ENCODE measurements at places on chromosomes 4 and X. TPM values are rescaled to one million over a fixed set of nuclear protein-coding genes. Genes with fewer than 3 reads are reported as not detected.

- no peaks in the 10 kb centered on the region for H3K4me1 ChIP-seq
- DNase-seq: no peak
- no peak overlapping the region for H3K4me3 ChIP-seq
- peak overlapping the region; percentile 55 for H3K27ac ChIP-seq
- no peaks in the 10 kb centered on the region for H3K36me3 ChIP-seq
Measured at GRCh38 chr4:132934911-132935310, 214.2 kb upstream of the PCDH10 start.

- DNase-seq: peak; percentile 87
- no peaks in the 10 kb centered on the region for H3K36me3 ChIP-seq
- H3K27ac ChIP-seq: peak overlapping the region; percentile 82
- H3K27me3 ChIP-seq: no peaks in the 10 kb centered on the region
Measured at GRCh38 chrX:68846536-68846935, 17.7 kb downstream of the EFNB1 start.

DNA sequence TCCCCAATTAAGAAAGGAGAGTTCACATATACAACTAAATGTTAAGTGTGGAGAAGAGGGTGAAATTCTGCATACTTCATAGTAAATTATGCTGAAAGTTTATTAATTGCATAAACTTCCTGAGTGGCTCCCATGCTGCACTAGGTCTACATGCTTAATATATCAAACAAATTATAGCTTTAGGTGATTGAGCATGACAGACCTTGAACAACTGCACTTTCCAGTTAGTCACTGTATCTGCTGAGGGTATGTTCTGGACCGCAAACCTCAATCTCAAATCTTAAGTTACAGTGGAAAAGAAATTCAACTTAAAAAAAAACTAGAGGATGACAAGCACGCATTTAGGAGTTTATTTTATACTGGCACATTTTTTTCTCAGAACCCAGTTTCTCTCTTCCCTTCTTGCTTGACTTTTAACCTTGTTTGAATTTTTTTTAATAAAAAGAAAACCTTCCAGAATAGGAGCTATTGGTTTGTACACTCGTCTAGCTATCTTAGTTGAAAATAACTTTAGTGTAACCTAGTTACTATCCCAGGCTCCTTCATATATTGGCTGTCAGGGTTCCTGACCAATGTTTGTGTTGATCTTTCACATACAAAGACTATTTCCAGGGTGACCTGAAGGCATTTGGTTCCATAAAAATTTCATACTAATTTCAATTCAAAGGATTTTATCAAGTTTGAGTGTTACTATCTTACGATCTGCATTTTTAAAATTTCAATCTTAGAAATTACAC lies 10.2 kb upstream of the FAM120C start:
- H3K4me1 ChIP-seq: no peaks in the 10 kb centered on the region
- DNase-seq: no peak
- H3K36me3 ChIP-seq: no peaks in the 10 kb centered on the region
- H3K27me3 ChIP-seq: no peaks in the 10 kb centered on the region

The BLOC1S4 gene
- total RNA-seq: 21.9 TPM

GRCh38 chrX:97096385-97096784 lies 212.7 kb downstream of the RPA4 start:
- H3K27ac ChIP-seq: no peak overlapping the region
- H3K4me1 ChIP-seq: no peaks in the 10 kb centered on the region
- H3K27me3 ChIP-seq: no peaks in the 10 kb centered on the region
- H3K4me3 ChIP-seq: no peak overlapping the region
- peak; percentile 55 for DNase-seq

DNA sequence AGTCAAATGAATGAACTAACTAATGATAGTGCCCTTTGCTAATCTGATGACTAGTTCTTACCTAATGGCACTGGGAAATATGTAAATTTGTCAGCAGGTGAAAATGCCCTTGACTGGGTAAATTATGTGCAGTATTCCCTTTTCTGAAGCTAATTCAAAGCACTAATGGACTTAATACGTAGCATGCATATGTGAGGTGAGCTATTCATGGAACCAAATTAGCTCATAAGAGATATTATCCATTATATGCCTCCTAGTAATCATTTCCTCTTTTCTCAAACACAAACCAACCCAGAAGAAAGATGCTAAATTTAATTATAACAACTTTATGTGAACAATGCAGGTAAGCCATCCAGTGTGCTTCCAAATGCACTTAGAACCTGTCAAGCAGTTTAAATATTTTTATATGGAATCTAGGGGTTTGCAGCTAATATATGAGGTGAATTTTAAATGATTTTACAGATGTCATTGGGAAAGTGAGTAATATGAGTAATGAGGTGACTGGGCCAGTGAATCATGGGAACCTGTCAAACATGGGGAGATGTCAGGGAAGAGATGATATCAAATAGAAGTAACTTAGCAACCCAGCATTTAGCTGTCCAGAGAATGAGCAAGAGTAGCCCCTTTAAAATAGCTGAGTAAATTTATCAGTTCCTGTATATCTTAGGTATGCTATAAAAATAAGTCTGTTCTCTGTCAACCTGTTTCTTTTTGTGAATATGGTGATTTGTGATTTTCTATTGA lies 315.0 kb downstream of the AFF2 start:
- no peak overlapping the region for H3K27ac ChIP-seq
- no peak overlapping the region for H3K4me3 ChIP-seq
- DNase-seq: no peak
